Endothelial cell of umbilical vein (primary cell): ENCODE measurements at places on chromosomes 13 and 19. TPM values are rescaled to one million over a fixed set of nuclear protein-coding genes. Genes with fewer than 3 reads are reported as not detected.
A peak's percentile ranks its signal among the peaks of the same experiment; 100 is the strongest.

KANK2 gene
- 77.9 and 78.0 TPM in 2 replicates for total RNA-seq

SPACA4 gene
- not detected in 2 replicates for total RNA-seq

CEACAM19 gene
- total RNA-seq = 9.9 and 13.0 TPM in 2 replicates

CPAMD8 gene
- total RNA-seq = 2.2 and 2.9 TPM in 2 replicates

LILRB2 gene
- total RNA-seq = not detected in 2 replicates

HRC gene
- not detected in 2 replicates for total RNA-seq

GATAD2A gene
- total RNA-seq = 134 and 138 TPM in 2 replicates

HSPBP1 gene
- total RNA-seq = 30.4 and 38.5 TPM in 2 replicates

CASP14 gene
- total RNA-seq = not detected in 2 replicates

DNA sequence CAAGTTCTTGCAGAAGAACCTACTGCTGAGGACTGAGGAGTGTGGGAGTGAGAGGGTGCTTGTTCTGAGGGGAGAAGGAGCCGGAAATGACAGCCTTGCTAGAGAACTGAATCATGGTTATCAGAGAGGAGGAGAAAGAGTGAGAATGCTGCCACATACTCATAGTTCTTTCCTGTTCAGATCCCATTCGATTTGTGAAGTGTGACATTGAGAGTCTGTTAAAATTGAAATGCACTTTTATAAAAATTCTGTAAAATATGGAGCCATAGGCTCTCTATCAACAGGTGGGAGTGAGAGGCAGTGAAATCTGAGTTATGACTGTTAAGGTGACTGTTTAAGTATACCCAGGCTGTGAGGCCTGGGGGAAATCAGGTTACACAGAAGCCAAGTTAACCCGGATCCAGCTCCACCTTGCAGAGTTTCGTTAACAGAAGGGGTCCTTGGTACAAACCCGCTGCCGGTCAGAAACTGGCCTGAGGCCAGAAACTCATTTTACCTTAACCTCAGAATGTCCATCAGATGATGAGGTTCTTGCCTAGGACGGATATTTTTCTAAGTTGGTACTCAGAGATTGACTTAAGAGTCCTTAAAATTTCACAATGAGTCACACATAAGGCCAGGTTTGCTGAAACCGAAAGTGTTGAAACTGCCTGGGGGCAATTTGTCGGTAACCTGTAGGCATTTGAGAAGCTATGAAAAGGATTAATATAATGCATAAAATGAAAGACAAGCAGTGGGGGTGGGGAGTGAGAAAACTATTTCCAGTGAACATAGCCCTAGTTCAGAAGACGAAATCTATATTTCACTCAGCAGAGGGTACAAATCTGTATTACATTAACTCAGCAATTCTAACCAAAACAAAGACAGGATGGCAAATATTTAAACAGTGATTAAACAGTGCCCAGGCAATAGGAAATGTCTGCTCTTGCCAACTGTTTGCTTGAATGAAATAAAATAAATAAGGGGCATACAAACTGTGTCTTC lies 350.5 kb downstream of the KCNRG start:
- H3K27me3 ChIP-seq = no peaks in the 10 kb centered on the region
- peak; percentile 79 for DNase-seq
- peaks cover 20% of the 10 kb centered on the region for H3K4me1 ChIP-seq
- H3K4me3 ChIP-seq = peak overlapping the region; percentile 45

DNA sequence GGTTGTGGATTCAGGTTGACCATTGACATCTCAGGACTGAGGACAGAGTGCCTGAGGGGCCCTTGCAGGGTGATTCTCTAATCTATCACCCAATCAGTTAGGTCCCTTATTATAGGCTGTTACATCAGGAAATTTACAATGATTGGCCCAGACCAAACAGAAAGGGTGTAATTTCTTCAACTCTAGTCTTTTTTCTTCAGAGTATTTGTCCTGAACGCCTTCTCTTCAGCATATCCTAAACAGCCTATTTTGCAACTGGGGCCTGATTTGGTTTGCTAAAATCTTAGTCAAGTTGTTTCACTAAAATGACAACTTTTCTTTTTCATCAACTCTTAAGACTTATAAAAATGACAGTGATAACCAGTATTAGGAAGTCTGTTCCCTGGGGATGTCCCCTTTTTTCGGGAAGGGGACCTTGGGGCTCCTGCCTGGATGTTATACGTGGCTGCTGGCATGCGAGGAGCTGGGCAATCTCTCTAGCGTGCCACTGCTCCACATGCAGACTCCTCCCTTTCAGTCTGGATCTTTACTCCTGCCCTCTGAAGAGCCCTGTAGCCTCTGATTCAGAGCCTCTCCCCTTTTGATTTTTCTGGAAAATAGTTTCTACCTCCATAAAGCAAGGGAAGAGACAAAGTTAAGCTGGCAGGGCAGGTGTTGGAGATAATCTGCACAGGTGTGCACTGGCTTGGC lies 19.6 kb upstream of the GTF2F2 start:
- H3K4me1 ChIP-seq = no peaks in the 10 kb centered on the region
- no peak for DNase-seq
- no peak overlapping the region for H3K27ac ChIP-seq
- H3K4me3 ChIP-seq = no peak overlapping the region

GRCh38 chr19:7386308-7386707 lies 37.6 kb downstream of the ARHGEF18 start:
- H3K27me3 ChIP-seq = no peaks in the 10 kb centered on the region
- peaks cover 4% of the 10 kb centered on the region for H3K4me1 ChIP-seq
- no peak for DNase-seq
- no peak overlapping the region for H3K4me3 ChIP-seq

DNA sequence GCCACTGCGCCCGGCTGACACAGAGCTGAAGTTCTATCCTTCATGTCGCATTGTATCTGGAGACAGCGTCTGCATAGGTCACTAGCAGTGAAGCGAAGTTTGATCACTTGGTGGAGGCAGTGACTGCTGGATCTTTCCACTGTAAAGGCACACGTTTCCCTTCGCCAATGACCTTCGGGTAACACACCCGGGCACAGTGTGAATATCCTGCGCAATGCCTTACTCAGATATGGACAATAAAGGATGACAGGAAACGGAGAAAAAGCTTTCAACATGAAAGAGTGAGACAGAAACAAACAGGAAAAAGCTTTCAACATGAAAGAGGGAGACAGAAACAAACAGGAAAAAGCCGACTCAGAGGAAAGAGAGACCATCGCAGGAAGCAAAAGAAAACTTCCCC lies 17.1 kb downstream of the ARL11 start:
- H3K27me3 ChIP-seq = no peaks in the 10 kb centered on the region
- H3K27ac ChIP-seq = no peak overlapping the region
- peaks cover 21% of the 10 kb centered on the region for H3K4me1 ChIP-seq
- DNase-seq = no peak
- H3K36me3 ChIP-seq = no peaks in the 10 kb centered on the region

GRCh38 chr13:20258208-20258962 lies 26.3 kb upstream of the GJB6 start:
- no peaks in the 10 kb centered on the region for H3K27me3 ChIP-seq
- no peak for DNase-seq
- no peak overlapping the region for H3K27ac ChIP-seq
- H3K4me1 ChIP-seq = no peaks in the 10 kb centered on the region
- no peak overlapping the region for H3K4me3 ChIP-seq

DNA sequence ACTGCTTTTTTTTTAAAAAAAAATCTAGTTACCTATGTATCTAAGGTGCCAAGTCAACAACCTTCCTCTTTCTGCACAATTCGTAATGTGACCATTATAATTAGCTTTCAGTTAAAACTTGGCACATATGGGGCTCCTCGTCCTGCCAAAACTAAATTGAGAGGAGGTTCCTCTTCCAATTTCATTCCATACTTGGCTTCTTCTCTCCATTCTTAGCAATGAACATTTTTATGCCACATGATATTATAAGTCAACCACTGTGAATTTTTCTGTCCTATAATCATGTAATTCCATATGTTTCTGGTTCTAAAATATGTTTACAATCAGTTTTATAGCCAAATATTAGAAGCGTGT lies 177.0 kb downstream of the DCLK1 start:
- no peak overlapping the region for H3K27ac ChIP-seq
- no peaks in the 10 kb centered on the region for H3K36me3 ChIP-seq
- no peaks in the 10 kb centered on the region for H3K4me1 ChIP-seq
- no peaks in the 10 kb centered on the region for H3K27me3 ChIP-seq
- H3K4me3 ChIP-seq = no peak overlapping the region

DNA sequence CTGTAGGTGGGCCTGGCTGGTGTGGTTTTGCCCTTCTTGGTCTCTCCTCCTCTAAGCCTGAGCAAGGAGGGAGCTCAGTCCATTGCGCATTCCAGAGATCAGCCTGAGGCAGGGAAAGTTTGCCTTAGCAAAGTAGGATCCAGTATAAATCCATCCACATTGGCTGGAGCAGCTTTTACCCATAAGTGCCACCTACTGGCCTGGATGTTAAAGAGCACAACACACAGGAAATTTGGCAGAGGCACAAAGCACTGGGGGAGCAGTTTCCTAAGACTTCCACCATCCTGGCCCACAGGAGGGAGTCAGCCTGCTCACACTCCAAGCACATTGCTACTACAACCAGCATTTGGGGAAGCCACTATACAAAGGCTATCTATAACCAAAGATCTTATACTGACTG lies 1124.2 kb downstream of the SLITRK1 start:
- no peak overlapping the region for H3K27ac ChIP-seq
- H3K27me3 ChIP-seq = no peaks in the 10 kb centered on the region
- no peaks in the 10 kb centered on the region for H3K4me1 ChIP-seq
- H3K36me3 ChIP-seq = no peaks in the 10 kb centered on the region

DNA sequence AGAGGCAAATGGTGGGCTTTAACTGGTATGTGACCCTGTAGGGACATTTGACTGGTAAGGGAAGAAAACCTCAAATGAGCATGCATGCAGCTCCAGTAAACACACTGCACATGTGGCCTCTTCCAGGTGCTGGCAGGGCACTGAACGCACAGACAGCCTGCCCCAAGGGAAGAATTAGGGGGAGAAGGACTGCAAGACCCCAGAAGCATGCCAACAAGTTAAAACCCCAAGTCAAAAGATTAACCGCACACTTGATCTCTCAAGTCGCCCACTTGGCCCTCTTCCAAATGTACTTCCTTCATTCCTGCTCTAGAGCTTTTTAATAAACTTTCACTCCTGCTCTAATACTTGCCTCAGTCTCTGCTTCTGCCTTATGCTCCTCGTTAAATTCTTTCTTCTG lies 46.9 kb upstream of the SLITRK1 start:
- no peak for DNase-seq
- H3K4me3 ChIP-seq = no peak overlapping the region
- H3K27ac ChIP-seq = no peak overlapping the region
- H3K4me1 ChIP-seq = no peaks in the 10 kb centered on the region
- no peaks in the 10 kb centered on the region for H3K27me3 ChIP-seq

GRCh38 chr19:14265290-14266036 lies 59.5 kb upstream of the ADGRL1 start:
- H3K36me3 ChIP-seq = no peaks in the 10 kb centered on the region
- no peaks in the 10 kb centered on the region for H3K4me1 ChIP-seq
- no peak overlapping the region for H3K27ac ChIP-seq
- H3K27me3 ChIP-seq = peaks cover 17% of the 10 kb centered on the region
- H3K4me3 ChIP-seq = no peak overlapping the region

GRCh38 chr13:21259571-21260455 lies 83.4 kb downstream of the MRPL57 start:
- H3K4me1 ChIP-seq = no peaks in the 10 kb centered on the region
- no peak for DNase-seq
- H3K27me3 ChIP-seq = peaks cover 2% of the 10 kb centered on the region
- no peaks in the 10 kb centered on the region for H3K36me3 ChIP-seq

DNA sequence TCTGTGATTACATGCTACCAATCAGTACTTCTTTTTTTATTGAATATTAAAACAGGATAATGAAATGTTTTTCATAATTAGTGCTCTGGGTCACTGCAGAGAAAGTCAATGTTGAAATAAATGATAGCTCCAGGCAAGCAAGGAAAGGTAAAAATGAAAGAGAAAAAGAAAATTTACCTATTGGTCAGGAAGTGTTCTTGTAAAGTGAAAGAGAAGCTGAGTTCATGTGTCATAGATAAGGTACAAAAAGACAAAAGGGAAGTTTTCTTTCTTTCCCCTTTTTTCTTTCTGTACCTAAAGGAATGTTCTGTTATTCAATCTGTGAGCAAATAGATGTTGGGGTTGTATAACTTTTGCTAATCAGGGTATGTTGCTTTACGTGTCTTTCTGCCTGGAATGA lies 197.0 kb downstream of the PCDH9 start:
- no peak overlapping the region for H3K27ac ChIP-seq
- H3K27me3 ChIP-seq = no peaks in the 10 kb centered on the region
- H3K4me3 ChIP-seq = no peak overlapping the region
- no peaks in the 10 kb centered on the region for H3K4me1 ChIP-seq
- H3K36me3 ChIP-seq = no peaks in the 10 kb centered on the region

DNA sequence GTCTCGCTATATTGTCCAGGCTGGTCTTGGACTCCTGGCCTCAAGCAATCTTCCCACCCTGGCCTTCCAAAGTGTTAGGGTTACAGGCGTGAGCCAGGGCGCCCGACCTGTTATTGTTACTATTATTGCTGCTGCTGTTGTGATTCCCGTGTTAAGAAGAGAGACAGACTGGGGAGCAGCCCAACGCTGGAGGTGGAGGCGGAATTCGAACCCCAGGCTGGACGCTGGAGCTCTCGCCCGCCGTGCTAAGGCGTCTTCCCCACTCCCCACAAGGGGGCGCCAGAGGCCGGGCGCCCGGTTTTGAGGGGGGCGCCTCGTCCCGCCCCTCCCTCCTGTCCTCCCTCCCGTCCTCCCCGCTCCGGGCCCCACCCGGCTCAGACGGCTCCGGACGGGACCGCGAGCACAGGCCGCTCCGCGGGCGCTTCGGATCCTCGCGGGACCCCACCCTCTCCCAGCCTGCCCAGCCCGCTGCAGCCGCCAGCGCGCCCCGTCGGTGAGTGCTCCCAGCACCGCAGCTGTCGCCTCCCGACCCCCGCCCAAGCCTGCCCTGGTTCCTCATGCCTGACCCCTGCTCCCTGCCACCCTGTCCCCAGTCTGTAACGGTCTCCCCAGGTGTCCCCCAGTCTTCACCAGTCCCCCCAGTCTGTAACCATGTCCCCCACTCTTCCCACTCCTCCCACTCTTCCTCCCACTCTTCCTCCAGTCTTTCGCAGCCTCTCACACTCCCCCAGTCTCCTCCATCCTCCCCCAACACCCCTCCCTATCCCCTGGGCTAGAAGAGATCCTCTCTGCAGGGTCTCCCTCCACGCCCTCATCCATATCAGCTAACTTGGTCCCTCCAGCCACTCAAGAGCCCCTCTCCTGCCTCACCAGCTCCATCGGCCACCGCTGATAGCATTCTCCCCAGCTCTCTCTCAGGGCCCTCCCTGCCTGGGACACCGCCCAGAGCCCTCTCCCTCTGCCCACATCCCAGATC lies at the start of gene EHD2:
TSS of gene EHD2 (plus strand) at position 377 of the 976 bp plus-strand sequence. CDS start 3,191 bp downstream, outside the sequence.
- H3K4me3 ChIP-seq = peak within 1 kb of the TSS; percentile 55
- peak; percentile 61 for DNase-seq
- no peaks in the 10 kb centered on the region for H3K36me3 ChIP-seq
- H3K27ac ChIP-seq = no peak within 1 kb of the TSS
- peaks cover 8% of the 10 kb centered on the region for H3K4me1 ChIP-seq

DNA sequence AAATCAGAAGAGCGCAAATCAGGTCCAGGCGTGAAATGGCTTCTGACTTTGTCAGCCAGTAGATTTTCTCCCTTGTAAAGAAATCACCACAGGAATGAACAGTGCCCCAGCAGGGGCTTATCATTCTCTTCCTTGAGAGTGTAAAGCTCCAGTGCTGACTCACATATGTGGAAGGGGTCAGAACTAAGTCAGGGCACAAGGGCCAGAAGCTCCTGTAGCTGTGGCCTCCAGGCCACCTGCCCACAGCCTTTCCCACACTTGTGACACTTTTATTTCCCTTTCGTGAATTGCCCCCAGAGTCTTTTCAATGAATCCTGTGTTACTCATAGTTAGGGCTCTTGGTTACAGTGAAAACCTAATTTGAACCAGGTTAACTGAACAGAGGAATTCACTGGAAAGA lies 99.6 kb downstream of the SUCLA2 start:
- no peaks in the 10 kb centered on the region for H3K27me3 ChIP-seq
- H3K4me3 ChIP-seq = no peak overlapping the region
- H3K36me3 ChIP-seq = no peaks in the 10 kb centered on the region
